Mammary epithelial cell (primary cell): ENCODE measurements at places on chromosomes 6 and 20. TPM values are rescaled to one million over a fixed set of nuclear protein-coding genes. Genes with fewer than 3 reads are reported as not detected.

The MYH7B gene
- under 0.01 TPM for total RNA-seq

The WFDC2 gene
- 1.5 and 2.3 TPM in 2 replicates for total RNA-seq

The EDN3 gene
- 0.17 TPM for total RNA-seq

The EPPIN gene
- total RNA-seq = not detected in 2 replicates

GRCh38 chr20:35908007-35908406 lies 46.3 kb downstream of the SCAND1 start:
- no peak for DNase-seq

GRCh38 chr20:22411627-22412450 lies 172.5 kb downstream of the FOXA2 start:
- DNase-seq = no peak

DNA sequence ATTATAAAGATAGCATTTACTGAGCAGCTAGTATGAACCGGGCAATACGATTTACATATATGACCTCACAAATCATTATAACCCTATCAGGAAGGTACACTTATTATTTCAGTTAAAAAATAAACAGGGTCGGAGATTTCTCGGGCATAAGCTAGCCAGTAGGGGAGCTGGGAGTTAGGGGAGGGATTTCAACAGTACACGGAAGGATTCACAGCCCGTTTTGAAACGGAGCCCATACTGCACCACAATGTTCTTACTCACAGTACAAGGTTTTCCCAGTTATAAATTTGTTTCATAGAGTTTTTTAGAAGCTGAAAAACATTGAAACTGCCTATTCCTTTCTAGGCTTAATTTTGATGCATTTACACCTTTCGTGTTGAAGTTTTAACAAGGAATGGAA lies 607.1 kb downstream of the HDGFL1 start:
- no peak for DNase-seq

- DNase-seq = peak; percentile 75
These were observed 18.8 kb upstream of the SIRPA start for GRCh38 chr20:1876217-1876921.

DNA sequence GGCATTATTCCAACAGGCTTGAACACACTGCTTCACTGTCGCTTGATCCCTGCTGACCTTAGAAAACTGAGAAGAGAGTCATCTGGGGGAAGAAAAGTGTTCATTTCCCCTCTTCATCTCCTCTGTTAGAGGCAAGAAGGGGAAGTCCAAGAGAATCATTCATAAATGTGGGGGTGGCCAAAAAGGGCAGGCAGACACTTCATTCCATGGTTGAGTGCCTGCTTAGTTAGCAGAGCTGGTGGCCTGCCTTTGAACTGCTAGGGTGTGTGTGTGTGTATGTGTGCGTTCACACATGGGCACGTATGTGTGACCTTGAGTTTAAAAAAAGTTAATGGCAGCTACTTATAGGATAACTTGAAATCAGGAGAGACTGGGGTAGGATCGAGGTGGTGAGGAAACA lies 39.4 kb upstream of the RFPL4B start:
- DNase-seq = no peak

DNA sequence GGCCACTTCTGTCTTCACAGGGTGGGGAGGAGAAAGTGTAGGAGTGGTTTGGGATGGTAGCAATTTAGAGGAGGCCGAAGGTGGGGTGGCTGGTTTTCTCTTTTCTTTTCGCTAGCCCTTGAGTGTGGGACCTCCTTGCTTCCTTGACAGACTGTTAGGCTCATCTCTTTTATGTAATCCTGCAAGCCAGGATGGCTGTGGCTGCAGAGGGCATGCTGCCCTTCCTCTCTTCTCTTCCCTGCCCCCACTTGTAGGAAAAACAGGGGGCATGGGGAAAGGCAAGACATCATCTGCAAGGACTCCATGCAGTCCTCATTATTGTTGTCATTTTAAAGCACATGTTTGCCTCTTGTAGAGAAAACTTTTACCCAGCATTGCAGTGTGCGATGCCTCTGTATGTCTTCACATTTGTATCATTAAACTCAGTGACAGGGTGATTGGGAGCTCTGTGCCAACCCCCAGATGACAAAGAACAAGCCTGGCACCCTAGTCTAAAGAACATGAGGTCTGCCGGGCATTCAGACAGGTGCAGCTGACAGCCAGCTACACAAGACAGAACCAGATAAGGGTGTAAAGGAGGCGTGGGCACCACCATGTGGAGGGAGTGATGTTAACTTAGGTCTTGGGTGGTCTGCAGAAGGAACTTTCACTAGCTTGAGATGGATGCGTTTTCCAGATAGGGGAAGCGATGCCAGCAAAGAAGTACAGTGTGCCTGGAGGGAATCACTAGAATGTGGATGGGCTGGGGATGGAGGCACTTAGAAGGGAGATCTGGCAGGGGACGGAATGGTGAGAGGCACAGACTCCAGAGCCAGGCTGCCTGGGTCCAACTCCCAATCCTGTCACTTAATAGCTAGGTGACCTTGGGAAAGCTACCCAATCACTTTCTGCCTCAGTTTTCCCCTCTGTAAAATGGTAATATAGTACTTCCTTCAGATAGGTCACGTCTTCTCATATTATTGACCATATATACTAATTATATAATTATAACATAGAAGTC lies 207.6 kb downstream of the TBC1D7 start:
- DNase-seq = no peak

DNA sequence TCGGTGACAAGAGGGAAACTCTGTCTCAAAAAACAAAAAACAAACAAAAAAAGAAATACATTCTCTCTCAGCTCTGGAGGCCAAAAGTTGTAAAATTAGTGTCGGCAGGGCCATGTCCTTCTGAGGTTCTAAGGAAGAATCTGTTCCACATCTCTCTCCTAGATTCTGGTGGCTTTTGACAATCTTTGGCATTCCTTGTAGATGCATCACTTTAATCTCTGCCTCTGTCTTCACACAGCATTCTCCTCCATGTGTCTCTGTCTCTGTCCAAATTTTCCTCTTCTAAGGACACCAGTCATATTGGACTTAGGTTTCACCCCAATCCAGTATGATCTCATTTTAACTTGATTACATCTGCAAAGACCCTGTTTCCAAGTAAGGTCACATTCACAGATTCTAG lies 9.1 kb downstream of the PPP2R5D start:
- DNase-seq = no peak

DNA sequence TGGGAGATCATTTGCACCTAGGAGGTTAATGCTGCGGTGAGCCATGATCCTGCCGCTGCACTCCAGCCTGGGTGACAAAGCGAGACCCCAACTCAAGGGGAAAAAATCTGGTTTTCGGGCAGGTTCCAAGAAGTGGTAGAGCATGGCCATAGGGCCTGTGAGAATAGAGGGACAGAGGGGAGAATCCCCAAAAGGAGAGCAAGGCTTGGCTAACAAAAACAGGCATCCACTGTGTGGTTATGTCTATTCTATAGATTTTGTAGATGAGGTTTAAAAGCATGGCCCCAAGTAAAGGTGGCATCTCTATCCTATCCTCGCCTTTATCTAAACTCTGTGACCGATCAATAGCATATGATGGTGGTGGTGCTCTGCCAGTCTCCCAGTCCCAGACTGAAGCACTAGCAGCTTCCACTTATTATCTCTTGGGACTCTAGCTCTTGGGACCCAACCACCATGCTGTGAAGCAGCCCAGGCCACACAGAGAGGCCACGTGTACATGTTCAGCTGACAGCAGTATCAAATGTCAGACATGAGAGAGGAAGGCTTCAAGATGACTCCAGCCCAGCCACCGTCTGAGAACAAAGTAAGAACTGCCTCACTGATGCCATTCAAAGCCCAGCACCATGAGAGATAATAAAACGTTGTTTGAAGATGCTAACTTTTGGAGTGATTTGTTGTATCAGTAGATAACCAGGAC lies 27.7 kb downstream of the EIF2S2 start:
- no peak for DNase-seq

DNA sequence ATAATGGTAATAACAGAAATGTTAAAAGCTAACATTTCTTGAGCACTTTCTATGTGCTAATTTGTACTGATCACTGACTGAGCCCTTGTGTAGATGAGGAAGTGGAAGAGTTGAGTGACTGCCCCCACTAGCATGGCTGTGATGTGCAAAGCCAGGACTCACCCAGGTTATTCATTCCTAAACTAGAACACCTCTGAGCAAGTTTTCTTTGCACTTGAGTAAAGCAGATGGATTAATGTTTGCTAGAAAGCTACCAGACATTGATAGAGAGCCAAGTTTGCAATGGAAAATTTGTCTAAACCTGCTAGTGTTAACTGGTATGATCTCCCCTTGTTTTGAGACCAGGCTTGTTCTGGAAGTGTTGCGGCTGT lies 467.4 kb upstream of the PLCB4 start:
- no peak for DNase-seq

- peak; percentile 52 for DNase-seq
These were observed 135.6 kb upstream of the UST start for GRCh38 chr6:148611213-148611612.
